ENCODE measurements at places on chromosomes 6 and 20.
A peak's percentile ranks its signal among the peaks of the same experiment; 100 is the strongest.

- peak; percentile 62 for DNase-seq
These were observed 13.1 kb upstream of the LIN28B start for GRCh38 chr6:104943781-104944180.

DNA sequence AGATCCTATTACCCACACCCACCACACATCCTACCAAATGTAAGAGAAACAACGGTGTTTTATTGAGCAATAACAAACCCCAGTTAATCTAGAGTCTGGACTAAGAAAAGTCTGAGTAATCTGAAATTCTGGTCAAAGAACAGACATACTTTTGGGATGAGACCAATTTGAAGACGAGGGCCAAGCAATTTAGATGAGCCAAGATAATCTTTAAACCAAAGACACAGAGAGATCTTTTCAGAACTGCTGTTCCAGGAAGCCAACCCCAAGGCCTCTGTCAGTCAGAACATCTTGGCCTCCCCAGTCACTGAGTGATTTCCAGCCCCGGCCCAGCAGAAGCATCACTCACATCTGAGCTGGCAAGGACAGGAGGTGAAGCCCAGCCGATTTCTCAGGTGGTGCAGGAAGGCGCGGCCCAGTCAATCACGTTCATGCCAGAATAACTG, 118.5 kb upstream of the SYNDIG1 start:
- DNase-seq, result no peak

DNA sequence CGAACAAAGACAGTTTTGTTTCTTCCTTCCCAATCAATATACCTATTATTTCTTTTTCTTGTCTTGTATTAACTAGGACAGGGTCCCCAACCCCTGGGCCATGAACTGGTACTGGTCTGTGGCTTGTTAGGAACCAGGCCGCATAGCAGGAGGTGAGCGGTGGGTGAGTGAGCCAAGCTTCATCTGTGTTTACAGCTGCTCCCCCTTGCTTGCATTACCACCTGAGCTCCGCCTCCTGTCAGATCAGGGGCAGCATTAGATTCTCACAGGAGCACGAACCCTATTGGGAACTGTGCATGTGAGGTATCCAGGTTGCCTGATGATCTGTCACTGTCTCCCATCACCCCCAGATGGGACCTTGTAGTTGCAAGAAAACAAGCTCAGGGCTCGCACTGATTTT, 151.9 kb downstream of the CDKAL1 start:
- DNase-seq, result peak; percentile 12

DNA sequence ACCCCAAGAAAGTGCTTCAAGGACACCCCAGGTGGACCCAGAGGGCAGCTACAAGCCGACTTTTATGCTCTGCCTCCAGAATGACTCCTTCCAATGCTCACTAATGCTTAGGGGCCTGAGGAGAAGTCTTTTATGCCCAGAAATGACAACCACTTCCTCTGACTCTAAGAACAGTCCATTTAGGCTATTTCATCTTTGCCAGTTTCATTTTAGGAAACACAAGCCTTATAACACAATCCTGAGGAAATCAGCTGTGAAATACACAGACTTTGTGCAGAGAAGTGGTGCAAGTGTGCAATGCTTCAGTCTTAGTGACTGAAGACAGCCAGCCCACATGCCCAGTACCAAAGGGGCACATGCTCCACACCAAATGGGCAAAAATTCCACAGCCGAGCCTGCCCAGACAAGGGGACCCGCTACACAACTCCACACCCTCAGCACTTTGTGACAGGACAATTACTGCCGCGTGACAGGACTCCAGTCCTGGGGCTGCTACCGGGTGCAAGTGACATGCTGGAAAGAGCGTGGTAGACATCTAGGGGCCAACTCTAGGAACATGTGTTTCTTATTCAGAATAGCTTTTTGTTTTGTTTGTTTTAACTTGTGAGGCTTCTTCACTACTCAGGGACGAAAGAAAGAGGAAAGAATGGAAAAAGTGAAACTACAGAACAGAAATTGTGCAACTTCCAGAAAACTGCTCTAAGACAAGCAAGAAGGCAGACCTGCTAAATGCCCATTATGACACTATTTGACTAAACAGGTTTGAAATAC, 28.2 kb upstream of the PLAGL1 start:
- no peak for DNase-seq

DNA sequence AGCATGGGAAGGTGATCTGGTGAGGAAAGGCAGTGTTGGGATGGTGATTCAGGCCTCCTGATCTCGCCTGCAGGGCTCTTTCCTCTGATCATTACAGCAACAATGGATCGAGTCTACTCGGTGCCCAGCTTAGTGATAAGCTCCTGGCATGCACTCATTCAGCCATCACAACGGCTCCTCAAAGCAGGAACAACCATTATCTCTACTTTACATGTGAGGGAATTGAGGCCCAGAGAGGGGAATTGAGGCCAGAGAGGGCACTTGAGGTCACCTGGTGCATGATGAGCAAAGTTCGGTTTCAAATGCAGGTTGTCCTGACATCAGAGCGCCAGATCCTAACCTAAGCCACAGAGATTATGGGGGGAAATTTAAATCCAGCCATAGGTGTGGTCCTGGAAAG, 42.0 kb upstream of the BPIFA2 start:
- no peak for DNase-seq

- no peak for DNase-seq
These were observed 59.8 kb downstream of the SHPRH start for GRCh38 chr6:145904391-145904790.

DNA sequence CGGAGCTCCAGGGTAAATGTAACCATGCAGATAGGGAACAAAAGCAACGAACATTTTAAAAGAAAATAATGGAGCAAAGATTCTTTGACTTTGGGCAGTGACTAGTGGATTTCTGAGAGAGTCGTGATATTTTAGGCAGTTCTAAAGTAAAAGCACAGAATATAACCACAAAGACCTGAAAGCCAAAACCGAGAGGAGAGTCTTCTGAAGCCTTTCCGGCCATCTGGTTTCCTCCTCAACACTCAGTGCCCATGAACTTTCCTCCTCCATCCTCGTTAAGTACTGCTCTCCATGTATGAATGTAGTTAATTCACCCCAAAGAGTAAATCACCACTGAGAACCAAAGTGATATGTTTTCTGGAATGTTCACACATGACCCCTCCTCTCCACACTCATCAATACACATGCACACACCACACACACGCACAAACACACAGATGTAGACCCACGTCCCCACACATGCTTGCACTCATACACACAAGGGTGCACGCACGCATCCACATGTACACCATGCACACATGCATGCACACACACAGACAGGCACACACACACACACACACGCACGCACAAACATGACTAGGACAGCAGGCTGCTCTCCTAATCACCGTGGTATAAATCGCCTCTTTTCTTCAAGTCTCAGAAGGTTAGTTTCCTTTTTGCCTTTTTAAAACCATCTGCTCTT, 109.5 kb downstream of the MYLK4 start:
- no peak for DNase-seq

DNA sequence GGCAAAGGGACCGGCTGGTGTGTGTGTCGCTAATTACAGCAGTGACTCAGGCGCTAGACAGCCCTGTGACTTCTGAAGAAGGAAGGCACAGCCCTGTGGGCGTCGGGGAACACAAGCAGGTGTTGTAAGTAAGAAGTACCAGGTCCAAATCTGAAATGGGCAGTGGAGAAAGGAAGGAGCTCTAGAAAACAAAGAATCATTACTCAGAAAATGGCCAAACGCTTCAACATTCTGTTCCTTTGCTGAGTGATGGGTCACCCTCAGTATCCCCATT, 106.8 kb downstream of the PXDC1 start:
- DNase-seq, result no peak

- no peak for DNase-seq
These were observed 58.1 kb downstream of the RAB44 start for GRCh38 chr6:36755435-36756348.

DNA sequence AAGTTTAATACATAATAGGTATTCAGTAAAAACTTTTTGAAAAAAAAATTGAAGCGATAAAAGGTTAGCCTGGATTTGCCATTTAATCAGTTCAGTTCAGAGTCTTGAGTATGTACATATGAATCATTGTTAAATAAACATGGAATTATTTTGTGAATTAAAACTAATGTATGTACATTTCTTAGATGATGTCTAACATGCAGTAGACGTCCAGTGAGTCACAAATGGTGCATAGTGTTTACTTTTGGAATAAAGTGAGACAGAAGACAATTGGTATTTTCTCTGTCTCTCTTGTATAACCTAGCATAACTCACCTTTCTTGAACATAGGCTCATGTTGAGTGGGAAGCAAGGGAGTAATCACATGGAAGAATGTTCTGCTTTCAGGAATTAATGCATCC, 83.5 kb downstream of the EYS start:
- no peak for DNase-seq

DNA sequence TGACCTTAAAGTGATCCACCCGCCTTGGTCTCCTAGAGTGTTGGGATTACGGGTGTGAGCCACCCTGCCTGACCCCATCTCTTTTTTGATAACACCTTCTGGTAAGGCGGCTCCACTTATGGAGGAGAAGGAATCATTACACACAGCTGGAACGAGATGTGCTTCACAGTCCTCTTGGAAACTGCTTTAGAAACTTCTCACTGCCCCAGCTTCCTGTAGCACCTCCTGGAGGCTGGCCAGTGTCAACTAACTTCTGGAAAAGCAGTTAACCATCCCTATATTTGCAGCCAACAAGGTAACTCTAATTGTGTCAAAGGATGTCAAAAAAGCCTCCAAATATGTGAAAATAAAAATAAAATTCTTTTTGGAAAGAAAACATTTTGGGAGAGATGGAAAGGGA, 48.8 kb upstream of the BCLAF1 start:
- no peak for DNase-seq

DNA sequence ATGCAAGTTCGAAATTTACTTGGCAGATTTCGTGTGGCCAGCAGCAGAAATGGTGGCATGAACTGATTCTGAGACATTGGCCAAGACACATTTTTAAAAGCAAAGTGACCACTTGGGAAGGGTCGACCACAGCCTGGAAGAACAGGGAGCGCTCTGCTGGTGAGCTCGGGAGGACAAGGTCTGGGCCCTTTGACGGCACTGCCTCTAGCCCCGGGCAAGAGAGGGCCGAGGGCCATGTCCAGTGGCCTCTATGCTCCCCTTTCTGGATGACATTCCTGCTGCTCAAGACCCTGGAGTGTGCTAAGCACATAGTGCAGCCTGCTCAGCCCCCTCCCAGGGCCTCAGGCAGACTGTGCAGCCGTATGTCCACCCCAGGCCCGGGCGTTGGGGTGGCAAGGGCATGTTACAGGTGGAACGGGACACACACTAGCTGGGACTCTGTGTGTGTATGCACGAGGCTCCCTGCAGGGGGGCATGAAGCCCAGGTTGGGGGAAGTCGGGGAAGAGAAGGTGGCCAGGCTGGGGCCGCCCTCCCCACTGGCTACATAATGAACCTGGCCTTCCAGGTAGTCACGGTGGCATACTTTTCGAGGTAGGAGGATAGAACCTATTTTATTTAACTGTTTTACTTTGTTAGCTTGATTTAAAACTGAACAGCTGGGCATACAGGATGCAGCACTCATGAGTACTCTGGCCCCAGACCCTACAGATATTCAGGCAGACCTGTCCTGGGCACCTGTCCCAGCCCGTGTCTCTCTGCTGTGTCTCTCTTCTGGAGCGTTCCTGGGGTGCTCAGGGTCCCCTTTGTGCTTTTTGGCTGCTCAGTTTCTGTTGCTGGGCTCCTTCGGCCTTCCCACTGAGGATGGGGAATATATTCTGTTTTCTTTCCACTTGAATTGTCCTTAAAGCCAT, 6.4 kb downstream of the SYNJ2 start:
- no peak for DNase-seq

DNA sequence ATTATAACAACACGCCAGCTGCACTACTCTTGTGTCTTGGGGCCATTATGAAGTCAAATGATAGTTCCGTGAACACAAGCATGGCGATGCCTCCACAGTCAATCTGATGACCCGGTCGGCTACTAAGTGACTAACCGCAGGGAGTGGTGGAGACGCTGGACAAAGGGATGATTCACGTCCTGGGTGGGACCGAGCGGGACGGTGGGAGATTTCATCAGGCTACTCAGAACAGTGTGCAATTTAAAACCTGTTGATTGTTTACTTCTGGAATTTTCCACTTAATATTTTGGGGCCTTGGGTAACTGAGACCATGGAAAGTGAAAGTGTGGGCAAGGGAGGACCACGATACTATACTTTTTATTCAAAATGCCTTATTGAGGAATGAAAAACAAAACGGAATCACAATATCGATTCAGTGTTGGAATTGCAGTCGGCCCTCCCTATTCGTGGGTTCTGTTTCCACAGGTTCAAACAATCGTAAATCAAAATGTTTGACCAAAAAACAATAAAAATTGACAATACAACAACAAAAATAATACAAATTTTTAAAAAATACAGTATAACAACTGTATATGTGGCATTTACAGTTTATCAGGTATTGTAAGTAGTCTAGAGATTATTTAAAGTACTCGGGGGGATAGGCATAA, 66.5 kb downstream of the MYLK4 start:
- DNase-seq, result no peak

Data from DND-41 (cell line).